ENCODE measurements at places on chromosomes 2 and 18.

GRCh38 chr2:178306352-178307073 lies 112.2 kb downstream of the OSBPL6 start:
- peak; percentile 31 for DNase-seq

- DNase-seq: no peak
Observed at GRCh38 chr2:75464348-75464946, 96.3 kb downstream of the EVA1A start.

DNA sequence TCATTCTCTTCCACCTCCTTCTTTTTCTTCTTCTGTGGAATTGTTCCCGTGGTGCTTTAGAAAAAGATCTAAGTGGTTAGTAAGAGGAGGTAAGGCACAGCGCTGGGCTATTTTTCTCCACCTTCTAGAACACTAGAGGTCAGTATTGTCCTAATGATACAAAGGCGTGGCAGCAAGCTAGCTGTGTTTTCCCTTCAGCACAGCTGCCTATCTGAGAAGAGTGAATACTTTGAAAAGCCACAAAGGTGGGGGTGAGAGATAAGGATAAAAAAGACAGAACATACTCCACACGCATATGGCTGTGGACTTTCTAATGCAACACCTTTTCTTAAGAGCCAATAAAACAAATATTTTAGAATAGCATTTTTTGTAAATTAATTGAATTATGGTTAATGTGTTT lies 2.1 kb downstream of the CNTNAP5 start:
- DNase-seq: peak; percentile 9

DNA sequence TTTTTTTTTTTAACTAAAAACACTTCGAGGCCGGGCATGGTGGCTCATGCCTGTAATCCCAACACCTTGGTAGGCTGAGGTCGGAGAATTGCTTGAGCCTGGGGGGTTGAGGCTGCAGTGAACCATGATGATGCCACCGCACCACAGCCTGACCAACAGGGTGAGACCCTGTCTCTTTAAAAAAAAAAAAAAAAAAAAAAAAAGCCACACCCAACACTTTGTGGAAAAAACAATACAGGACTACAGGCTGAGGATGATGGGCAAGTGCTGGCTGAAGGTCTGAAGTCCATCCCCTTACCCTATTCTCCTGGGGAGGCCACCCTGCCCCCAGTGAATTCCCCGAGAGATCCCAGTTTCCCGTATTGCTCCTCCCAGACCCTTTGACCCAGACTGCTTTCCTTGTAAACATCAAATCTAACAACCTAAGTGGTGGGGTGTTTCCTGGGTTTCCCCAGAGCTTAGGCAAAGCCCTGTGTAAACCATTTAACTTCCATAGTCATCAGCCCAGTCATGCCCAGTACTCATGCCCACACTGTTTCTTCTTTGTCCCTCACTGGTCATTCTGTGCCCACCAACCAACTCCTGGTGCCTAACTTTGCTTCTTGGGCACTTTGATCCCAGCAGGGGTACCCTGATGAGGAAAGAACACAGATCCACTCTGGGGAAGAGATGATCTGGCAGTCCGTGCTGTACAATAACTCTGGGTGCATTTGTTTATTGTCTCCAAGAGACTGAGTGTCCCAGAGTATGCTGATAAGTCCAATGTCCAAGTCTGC lies 5.8 kb upstream of the TMEM37 start:
- no peak for DNase-seq

GRCh38 chr18:40404284-40404683 lies 1550.8 kb upstream of the PIK3C3 start:
- no peak for DNase-seq

GRCh38 chr2:119289093-119289492 lies 65.5 kb downstream of the STEAP3 start:
- no peak for DNase-seq

GRCh38 chr2:44706681-44707553 lies 234.6 kb upstream of the SIX3 start:
- DNase-seq: no peak

Measured in GM12878 (cell line).